ENCODE measurements at places on chromosomes 3 and 15.

DNA sequence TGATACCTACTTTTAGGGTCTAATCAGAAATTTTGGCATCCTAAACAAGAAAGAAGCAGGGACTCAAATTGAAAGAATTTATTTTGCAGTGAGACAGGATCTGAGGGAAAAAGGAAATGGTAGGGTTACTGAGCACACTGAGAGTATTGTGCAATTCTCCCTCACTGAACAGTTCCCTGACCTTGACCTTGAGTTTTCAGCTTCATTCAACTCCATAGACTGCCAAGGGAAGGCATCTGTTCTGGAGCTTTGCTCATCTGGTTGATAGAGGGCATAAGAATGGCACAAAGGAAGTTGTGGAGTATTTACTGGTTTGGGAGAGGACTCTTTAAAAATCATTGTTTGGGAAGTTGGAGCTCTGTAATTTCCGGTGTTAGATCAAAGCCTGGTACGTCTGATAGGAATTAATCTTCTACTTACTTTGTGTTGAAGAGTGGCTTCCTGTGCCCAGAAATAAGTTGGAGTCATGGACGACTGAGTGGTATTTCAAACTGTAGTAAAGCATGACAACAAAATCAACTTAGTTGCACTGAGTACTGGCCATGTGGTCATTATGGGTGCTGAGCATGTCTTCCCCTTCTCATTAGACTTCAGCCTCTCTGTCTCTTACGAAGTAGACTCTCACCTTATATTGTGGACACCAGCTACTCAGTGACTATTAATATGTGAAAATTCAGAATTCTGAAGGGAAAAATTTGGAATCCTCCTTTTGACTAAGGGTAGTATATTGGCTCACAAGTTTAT lies 40.8 kb downstream of the CLDN1 start:
- no peak for DNase-seq

GRCh38 chr3:57727106-57727505 lies 29.0 kb upstream of the SLMAP start:
- no peak for DNase-seq

GRCh38 chr15:82942691-82943090 lies 9.8 kb downstream of the HOMER2 start:
- no peak for DNase-seq

DNA sequence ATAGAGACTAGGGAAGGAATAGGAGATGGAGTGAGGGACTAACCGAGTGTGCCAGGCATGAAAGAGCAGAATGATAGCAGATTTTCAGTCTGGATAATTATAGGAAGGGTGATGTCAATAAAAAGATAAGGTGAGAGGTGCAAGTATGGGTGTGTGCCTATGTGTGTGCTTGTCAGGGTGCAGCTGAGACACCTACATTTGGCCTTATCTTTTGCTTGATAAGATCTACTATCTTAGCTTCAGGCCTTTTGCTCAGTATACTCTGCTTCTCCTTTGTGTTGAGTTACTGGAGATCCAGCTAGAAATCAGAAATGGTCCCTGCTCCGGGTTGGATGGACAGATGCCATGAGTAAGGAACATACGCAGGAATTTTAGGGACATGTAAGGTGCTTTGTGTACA lies 17.4 kb downstream of the ARL14 start:
- no peak for DNase-seq

DNA sequence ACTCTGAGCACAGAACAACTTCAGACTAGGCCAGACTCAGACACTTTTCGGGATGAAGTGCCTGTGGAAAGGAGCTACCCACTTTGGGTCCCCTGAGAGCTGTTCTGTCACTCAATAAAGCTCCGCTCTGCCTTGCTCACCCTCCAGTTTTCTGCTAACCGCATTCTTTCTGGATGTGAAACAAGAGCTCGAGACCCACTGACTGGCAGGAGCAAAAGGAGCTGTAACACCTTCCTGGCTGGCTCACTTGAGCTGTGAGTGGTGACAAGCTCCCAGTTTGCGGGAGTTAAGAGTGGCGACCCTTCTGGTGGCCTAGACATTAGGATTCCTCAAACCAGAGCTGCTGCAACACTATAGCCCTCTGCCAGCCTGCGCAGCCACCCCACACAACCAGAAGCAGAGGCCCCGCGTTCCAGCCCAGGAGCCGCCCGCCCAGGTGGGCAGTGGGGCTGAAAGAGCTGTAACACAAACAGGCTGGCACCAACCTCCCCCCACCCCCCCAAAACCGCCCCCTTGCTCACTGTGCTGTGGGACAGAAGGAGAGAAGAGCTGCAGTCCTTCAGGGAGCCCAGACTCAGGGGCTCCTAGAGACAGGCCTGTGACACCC lies 1178.1 kb upstream of the GBE1 start:
- DNase-seq, result peak; percentile 6

GRCh38 chr15:80873366-80873952 lies 94.3 kb downstream of the CEMIP start:
- DNase-seq, result peak; percentile 37

Measured in posterior cingulate gyrus (tissue), 11 donors.